ENCODE measurements at places on chromosomes 6 and 20.

GRCh38 chr20:12763406-12763805, 245.4 kb upstream of the SPTLC3 start:
- no peak for DNase-seq

DNA sequence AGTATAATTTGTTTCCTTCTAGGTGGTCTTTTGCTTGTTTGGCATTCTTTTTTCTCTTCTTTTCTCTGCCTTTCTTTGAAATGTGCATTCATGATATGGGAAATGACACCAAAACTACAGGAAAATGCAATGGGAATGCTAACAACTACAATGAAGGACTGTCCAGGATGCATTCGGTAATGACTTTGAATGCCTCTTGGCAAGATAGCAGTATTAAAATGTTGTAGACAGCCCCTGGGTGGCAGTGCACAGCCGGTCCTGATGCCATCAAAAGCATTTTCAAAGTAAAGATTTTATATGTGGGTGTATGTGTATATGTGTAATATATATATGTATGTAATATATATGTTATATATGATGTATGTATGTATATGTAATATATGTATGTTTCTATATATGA, 218.8 kb upstream of the MMS22L start:
- no peak for DNase-seq

DNA sequence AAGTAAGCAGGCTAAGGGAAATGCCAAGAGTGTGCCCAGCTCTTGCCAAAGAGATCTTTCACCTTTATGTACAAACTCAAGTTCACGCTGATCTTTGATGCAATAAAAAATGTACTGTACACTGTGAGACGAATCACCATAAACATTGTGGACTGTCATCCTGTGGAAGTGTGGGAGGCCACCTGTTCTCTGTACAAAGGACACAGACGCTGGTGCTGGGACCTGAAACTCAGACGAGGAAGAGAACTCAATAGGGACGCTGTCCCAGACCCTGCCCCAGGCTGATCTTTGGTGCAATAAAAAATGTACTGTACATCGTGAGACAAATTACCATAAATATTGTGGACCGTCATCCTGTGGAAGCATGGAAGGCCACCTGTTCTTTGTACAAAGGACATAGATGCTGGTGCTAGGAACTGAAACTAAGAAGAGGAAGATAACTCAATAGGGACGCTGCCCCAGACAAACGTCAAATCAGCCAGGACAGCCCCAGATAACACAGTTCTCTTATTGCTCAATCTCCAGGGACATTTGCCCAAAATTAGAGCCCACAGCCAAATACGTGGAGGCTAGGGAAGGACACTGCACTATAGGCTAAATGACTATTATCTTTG, 312.7 kb upstream of the SGK1 start:
- DNase-seq: no peak

DNA sequence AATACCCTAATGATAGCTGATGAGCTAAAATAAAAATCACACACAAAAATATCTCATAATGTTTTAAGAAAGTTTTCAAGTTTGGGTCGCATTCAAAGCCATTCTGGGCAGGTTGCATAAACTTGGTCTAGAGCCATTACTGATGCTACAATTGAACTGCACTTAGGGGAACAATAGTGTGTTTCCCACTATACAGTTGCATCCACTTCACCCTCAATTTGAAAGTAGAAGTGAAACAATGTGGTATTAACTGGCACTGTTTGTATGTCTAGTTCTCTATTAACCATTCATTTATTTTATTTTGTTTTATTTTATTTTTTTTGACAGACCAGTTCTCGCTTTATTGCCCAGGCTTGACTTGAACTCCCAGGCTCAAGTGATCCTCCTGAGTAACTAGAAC, 23.0 kb upstream of the STK38 start:
- no peak for DNase-seq

- DNase-seq: no peak
Measured at GRCh38 chr6:29478740-29479139, 9.0 kb downstream of the MAS1L start.

- DNase-seq: peak; percentile 58
Measured at GRCh38 chr6:24991810-24992467, 56.2 kb upstream of the RIPOR2 start.

DNA sequence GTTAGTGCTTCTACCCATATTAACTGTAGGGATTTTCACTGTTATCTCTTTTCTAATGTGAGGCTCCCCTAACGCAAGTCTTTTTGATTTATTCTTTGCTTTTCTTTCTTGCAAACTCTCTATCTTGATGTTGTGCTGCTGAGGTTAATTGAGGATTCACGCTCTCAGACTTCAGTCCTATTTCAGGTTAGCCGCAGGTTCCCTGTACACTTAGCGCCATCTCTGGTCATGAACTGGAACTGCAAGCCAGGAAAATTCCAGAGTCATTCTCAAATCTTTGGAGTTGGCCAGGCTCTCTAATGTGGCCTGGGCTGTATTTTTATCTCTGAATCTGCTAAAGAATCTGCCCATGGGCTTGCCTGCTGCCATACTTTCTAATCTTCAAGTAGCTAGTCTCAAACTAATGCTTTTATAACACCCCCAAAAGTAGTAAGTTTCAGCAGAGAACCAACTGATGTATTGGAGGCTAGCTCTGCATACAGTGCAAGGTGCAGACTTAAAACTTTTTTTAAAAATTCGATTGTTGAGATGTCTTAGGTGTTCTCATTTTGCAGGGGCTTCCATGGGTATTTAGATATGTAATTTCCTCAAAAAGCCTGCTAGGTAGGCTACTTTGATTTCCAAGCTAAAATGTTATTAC, 91.1 kb upstream of the OPRM1 start:
- DNase-seq: no peak

- no peak for DNase-seq
Measured at GRCh38 chr20:36128463-36129159, 25.9 kb upstream of the EPB41L1 start.

DNA sequence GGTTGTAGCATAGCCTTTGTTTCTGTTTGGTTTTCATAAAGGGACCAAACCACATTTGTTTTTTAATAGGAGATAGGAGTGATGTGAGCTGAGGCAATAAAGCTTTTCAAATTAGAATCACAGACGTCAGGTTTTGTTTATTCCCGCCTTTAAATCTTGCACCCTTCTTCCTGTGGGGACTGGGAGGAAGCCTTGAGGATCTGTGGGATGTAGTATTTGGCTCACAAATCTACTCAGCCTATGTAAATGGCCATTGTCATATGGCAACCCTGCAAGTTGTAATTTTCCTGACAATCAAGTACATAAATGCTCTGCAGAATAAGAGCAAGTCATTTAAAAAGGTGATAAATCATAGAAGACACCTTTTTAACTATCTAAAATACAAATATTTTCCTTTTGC, 110.4 kb downstream of the ADGRG6 start:
- DNase-seq: no peak

GRCh38 chr6:22470454-22471131, 98.8 kb upstream of the HDGFL1 start:
- DNase-seq: no peak
